Fibroblast of skin of abdomen (primary cell): ENCODE measurements at places on chromosomes 5 and 9.

DNA sequence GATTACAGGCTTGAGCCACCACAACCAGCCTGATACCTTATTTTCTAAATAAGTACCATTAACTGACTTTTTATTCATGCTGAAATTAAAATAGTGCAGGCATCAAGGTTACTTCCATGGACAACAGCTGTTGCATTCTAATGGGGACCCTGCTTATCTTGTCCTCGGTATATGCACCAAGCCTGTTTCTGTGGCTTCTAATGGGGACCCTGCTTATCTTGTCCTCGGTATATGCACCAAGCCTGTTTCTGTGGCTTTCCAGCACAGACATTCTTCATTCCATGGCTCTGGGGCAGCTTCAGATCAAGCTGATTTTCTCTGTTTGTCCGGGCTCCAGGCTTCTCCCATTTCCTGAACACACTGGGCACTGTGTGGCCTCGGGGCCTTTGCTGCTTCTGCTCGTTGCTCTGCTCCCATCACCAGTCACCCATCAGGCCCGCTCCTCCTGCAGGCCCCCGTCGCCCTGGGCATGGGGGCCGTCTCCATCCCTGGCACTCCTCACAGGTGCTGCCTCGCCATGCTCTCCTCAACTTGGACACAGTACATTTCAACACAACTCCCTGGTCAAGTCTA, 30.7 kb downstream of the ZNF354A start:
- no peak for DNase-seq

GRCh38 chr5:59792983-59793585, 100.4 kb downstream of the PDE4D start:
- DNase-seq = peak; percentile 93

DNA sequence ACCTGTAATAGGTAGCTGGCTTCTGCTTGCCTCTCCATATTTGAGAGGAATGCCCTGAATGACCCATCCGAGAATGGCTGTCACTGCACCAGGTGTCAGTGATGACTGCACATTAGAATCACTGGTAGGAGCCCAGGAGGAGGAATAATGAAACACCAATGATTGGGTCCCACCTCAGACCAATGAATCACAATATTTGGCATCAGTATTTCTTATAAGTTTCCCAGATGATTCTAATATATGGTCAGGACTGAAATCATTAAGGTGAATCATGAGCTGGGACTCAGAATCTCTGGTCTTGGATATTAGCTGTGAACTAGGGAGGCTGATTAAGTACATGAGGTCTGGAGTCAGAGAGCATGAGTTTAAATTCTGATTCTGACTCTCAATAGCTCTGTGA, 23.4 kb downstream of the ARSB start:
- peak; percentile 49 for DNase-seq

DNA sequence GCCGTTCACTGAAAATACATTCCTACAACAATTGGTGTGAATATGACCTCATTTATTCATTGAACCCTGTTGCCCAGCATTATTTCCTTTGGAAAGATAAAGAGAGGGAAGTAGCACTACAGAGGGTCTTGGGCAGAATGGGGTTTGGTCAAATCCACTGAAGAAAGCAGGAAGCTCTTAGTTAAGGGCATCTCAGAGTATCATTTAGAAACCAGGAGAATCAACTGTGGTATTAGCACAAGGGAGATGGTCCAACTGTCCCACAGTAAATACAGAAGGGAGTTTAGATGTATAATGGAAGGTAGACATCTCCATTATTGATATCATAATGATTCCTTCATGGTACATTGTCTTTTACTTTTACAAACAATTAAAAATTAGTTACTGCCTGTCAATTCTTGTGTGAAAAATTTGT, 47.1 kb downstream of the LIX1 start:
- DNase-seq = no peak

DNA sequence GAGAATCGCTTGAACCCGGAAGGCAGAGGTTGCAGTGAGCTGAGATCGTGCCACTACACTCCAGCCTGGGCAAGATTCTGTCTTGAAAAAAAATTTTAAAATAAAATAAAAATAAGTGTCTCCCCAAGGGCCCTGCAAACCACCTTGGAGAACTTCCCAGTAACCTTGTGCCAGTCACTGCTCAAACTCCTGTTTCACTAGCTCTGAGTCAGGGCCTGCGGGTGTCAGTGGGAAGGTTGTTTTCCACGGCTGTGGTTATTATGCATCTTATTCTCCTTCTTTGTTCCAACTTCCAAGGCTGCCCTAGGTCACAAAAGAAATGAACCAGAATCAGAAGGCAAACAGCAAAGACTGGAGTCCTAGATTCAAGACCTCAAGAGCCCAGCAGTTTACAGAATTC, 246.7 kb downstream of the ADAMTSL1 start:
- peak; percentile 38 for DNase-seq

- peak; percentile 55 for DNase-seq
Observed at GRCh38 chr5:14101922-14102321, 41.2 kb upstream of the TRIO start.

GRCh38 chr9:69689991-69690538, 17.9 kb upstream of the APBA1 start:
- DNase-seq = no peak

DNA sequence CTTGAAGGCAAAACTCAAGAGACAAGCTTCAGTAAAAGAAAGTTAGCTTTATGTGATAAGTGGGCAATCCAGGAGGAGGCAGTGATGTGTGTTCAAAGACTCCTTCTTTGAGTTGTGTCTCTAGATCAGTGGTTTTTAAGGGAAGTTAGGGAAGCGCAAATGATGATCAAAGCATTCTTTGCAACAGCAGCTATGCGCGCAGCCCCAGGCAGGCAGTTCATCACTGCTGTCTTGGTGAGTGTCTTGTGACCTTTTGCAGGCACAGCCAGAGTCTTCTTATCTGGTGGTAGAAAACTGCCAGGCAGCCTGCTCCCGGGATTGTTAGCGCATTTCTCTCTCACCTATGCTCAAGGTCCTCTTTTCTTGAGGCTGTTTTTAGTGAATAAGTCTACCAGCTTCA, 40.3 kb upstream of the CLK4 start:
- DNase-seq = no peak

DNA sequence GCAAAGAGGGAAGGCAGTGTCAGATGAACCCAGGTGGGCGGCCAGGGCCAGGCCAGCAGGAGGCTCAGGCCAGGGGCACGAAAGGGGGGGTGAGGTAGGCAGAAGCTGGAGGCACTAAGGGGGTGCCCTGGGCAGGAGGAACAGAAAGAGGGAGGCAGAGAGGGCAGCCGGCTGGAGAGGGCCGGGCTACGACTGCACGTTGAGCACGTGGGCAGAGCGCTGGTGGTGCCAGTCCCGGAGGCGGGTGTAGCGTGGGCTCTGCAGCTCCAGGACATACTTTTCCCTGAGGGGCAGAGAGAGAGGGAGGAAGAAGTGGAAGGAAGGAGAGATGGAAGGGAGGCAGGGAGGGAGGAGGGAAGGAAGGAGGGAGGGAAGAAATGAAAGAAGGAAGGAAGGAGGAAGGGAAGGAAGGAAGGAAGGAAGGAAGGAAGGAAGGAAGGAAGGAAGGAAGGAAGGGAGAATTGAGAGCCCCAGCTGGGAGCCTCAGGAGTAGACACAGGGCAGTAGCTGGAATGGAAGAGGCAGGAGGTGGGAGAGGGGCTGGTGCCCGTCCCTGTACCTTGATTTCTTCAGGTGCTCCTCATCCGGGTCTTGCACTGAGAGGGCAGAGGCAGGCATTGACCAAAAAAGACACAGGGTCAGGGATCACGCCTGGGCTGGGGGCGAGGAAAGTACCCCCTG, 7.0 kb downstream of the PDLIM7 start:
- DNase-seq = no peak

DNA sequence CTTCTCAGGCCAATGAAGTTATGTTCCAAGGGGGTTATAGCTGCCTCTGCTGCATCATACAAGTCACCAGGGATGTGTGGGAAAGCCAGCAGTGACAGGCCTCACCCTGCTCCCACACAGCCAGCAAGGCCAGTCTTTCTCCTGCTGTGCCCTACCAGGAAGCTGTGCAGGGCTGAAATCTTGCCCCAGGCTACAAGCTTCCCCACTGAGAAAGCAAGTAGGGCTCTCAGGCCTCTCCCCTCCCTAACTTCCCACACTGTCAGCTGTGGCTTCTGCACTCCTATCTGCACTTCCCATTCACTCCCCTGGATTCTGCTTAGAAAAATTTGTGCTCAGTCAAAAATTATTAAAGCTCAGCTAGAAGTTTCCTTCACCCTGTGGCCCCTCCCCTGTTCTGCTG, 611.2 kb upstream of the ZNF608 start:
- no peak for DNase-seq

DNA sequence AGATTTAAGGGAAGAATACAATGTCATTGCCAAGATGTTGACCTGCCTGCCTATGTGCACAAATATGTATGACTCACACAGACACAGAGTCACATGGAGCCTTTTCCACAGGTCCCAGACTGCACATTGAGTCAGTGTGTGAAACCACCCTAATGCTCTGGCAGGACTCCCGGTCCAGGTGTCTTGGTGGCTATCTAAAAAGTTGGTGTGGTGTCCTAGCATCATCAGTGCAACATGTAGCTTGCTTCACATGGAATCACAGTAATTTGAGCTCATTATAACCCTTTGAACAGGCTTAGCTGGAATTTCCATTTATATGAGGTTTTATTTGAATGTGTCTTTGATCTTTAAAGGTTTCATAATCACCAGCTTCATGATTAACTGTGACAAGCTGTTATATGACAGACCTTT, 10.7 kb downstream of the IFNA5 start:
- DNase-seq = peak; percentile 12

- DNase-seq = peak; percentile 43
Observed at GRCh38 chr5:176810081-176810597, at the start of gene UNC5A. TSS of gene UNC5A (plus strand) at chr5:176810559. CDS start at chr5:176810751, 192 bp downstream.

DNA sequence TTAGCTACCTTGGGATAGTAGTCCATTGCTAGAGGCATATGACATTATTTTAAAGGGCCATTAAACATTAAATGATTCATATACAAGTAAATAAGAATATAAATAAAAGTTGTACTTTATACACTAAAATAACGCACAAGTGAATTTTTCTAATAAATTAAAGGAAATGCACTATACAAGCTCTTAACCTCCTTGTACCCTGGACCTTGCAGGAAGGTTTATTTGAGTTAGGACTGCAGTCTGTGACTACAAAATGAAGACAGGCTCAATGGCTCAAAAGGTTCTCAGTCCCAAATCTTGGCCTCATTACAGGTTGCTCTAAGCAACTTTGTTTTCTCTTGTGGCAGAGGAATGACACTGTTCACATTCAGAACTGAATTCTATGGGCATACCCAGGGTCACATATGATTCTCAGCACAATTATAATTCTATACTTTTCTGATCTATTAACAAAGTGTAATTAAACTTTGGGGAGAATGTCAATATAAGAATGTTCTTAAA, 34.4 kb downstream of the FEM1C start:
- no peak for DNase-seq

DNA sequence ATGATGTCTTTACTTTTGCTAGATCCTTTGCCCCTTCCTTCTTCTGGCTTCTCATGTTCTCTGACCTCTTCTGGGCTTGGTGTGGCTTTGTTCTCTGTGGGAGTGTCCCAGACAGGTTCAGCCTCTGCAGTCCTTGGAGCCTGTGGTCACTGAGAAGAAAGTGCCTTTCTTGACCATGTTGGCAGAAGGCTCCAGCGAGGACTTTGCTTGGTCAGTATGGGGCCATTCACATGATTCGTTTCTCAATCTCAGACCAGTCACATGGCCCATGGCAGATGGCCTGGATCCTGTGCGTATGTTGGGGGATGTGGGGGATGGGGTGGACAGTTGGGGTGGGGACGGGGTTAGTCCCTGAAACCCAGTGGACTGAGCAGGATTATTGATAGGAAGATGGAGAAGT, 274.1 kb downstream of the ARHGAP26 start:
- no peak for DNase-seq

GRCh38 chr5:129249886-129250285, 155.3 kb downstream of the ISOC1 start:
- DNase-seq = no peak

DNA sequence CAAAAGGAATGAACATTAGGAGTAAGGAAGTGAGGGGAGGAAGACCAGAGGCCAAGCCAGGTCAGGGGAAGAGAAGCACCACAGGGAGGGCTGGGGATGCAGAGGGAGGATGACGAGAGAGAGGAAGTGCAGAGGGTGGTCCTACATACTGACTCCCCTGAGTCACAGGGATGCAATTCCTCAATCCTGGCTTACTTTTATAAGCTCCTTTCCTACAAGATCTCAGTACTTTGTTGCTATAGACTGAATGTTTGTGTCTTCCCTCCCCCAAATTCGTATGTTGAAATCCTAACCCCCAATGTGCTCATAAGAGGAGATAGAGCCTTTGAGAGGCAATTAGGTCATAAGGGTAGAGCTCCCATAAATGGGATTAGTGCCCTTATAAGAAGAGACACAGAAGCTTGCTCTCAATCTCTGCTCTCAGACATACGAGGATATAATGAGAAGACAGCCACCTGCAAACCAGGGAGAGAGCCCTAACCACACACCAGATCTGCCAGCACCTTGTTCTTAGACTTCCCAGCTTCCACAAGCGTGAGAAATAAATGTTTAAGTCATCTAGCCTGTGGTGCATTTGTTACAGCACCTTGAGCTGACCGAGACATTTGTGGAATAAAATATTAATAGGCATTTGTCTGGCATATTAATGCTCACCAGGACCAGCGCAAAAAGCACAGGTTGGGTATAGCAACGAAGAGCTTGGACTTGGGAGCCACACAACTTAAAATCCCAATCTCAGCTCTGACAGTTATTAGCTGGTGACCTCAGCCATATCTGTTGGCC, 33.4 kb downstream of the GCNT4 start:
- peak; percentile 17 for DNase-seq

GRCh38 chr5:16902846-16903245, 33.2 kb downstream of the MYO10 start:
- DNase-seq = no peak

DNA sequence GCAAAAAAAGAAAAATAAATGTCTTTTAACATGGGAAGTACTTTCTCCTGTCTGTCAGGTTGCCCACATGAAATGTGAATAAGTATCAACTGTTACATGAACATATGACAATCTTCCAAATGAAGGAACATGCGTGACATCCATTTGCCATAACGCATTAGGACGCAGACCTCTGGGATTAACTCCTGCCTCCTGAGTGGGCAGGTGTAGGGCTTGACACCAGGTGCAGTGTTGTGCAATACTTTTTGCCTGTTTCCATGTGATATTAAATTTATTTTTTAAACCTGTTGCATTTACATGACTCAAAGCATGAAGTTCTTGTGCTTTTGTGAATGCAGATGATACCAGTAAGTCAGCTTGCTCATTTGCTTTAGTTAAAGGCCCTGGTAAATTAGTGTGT, 8.7 kb upstream of the TMEM141 start:
- no peak for DNase-seq

DNA sequence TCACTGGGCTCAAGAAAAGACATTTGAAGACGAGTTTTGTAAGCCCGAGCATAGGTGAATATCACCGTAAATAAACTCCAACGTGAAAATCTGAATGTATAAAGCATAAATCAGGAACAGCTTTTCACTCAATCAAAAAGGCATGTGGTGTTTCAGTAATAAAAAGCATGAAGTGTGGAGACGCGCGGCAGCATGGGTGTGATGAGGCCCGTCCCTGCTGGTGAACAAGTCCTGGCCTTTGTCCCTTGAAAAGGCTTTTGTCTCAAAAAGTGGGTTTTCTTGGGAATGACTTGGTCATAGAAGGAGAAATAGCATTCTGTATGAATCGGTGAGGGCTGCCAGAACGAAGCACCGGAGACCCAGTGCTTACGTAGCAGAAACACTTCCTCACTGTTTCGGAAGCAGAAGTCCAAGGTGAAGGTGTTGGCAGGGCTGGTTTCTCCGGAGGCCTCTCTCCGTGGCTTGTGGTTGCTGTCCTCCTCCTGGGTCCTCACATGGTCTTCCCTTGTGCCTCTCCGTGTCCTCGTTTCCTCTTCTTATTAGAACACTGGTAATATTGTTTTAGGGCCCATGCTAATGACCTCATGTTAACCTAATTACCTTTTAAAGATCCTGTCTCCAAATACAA, 24.9 kb downstream of the ROPN1L start:
- no peak for DNase-seq

GRCh38 chr5:8316608-8317280, 447.8 kb downstream of the MTRR start:
- DNase-seq = no peak
